ENCODE measurements at places on chromosomes 5 and 9. TPM values are rescaled to one million over a fixed set of nuclear protein-coding genes. Genes with fewer than 3 reads are reported as not detected.

GRCh38 chr5:119365847-119366539, 10.2 kb downstream of the TNFAIP8 start:
- DNase-seq = no peak

DNA sequence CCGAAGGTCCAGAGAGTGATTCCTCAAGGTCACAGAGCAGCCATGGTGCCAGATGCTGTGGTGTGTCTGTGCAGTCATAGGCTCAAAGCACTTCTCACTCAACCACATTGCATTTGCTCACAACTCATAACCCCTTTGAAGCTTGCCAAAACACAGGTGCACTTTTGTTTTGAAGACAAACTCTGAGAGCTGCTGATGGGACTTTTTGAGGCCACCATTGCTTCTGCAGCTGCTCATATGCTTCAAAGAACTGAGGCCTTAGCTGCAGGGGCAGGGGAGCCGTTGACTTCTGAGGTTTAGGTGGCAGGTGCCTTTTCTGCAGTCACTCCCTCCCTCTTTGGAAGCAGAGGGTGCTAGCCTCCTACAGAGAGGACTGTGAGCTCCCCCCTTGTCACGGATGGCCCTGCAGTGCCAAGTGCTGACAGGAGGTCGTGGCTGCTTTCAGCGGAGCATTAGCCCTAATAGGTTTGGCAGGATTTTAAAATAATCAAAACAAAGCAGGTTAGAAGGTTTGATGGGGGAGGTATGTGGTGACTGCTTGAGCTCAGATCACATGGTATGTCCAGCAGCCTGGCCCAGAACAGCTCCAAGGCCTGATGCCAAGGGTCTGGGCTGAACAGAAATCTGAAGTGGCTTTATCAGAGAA, 232.1 kb downstream of the MAN2A1 start:
- no peak for DNase-seq

GRCh38 chr5:141850786-141851185, 27.4 kb downstream of the PCDH1 start:
- no peak for DNase-seq

DNA sequence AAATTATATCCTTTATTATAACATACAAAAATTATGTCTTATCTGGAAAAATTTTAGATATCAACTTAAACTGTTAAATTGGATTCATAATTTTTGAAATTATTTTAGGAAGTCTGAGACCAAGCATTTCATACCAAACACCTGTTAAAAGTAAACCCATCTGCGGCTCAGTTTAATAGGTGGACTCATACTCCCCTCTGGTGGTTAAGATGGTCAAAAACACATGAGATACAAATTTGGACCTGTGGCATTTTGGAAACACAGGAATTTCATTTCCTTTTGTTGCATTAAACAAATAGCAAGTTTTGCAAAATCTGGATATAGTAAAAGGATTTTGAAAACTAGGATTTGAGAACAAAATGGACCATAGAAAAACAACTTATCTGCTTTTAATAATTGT, 53.7 kb downstream of the RGMB start:
- peak; percentile 63 for DNase-seq

- DNase-seq = peak; percentile 84
Measured at GRCh38 chr9:129783516-129784361, 19.2 kb upstream of the TOR1B start.

DNA sequence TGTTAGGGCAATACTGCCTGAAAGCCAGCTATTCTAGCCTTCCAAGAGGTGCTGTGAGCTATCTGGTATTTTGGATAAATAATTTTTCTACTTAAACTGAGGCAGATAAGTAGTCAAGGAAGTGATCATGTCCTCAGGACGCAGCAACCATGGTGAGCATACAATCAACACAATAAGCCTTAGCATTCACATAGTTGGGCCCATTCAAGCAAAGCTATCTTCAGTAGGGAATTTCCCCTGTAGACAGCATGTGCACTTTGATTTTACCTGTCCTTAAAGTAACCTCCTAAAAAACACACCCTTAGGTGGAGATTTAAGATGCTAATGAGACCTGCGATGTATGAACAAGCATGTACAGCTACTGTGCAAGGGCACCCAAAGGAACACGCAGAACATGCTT, 76.2 kb upstream of the HCN1 start:
- DNase-seq = no peak

Gene WHRN
- total RNA-seq = 4.5 TPM

Gene PGM5
- total RNA-seq = 5.7 TPM
